GM12878 (cell line): ENCODE measurements at places on chromosomes 12 and 14. TPM values are rescaled to one million over a fixed set of nuclear protein-coding genes. Genes with fewer than 3 reads are reported as not detected.

The IL26 gene
- total RNA-seq: not detected in 2 replicates

The TUNAR gene
- not detected in 2 replicates for total RNA-seq

The PLA2G1B gene
- 2.5 TPM in 1 of 2 replicates, not detected in the other for total RNA-seq

GRCh38 chr14:67502867-67503266 lies 14.3 kb upstream of the TMEM229B start:
- H3K4me1 ChIP-seq: no peaks in the 10 kb centered on the region
- H3K4me3 ChIP-seq: no peak overlapping the region
- H3K27ac ChIP-seq: no peak overlapping the region
- H3K27me3 ChIP-seq: no peaks in the 10 kb centered on the region

DNA sequence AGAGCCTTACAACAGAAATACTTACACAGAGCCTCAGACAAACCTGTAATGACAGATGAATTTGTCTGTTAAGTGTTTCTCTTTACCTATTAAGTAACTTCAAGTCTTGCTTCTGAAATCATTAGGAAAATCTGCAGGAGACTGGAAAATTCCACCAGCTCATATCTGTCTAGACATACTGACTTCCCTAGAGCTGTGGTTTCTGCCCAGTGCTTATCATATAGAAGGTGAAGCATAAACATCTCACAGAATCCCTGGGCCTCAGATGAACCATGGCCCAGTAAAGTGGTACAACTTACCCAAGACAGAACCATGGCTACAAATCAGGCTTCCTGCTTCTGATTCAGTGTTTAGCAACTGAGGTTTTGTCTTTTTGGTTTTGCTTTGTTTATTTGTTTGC lies 91.6 kb downstream of the EGLN3 start:
- DNase-seq: no peak
- H3K27ac ChIP-seq: no peak overlapping the region
- H3K27me3 ChIP-seq: no peaks in the 10 kb centered on the region
